NCI-H2081 treated with DMSO at 0.1 percent for 48 hours (cell line): ENCODE measurements at places on chromosomes 6 and 20.

DNA sequence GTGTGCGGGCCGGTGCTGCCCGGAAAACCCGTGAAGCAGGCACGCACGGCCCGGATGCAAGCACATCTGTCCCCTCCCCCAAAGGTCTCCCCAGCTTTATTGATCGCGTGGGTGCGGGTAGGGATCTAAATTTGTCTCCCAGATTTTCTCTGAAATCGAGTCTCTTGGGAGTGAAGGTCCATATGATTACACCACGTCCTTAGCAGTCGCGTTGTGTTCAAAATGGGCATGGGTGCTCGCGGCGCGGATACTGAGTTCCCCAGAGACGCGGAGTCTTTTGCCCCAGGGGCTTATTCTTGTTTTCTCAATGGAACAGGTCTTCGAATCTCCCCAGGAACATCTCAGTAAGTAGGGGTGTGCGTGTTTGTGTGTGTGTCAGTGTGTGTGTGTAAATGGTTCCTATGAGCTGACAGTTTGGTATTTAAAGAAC, 2.8 kb upstream of the ZNF292 start:
- DNase-seq: no peak

DNA sequence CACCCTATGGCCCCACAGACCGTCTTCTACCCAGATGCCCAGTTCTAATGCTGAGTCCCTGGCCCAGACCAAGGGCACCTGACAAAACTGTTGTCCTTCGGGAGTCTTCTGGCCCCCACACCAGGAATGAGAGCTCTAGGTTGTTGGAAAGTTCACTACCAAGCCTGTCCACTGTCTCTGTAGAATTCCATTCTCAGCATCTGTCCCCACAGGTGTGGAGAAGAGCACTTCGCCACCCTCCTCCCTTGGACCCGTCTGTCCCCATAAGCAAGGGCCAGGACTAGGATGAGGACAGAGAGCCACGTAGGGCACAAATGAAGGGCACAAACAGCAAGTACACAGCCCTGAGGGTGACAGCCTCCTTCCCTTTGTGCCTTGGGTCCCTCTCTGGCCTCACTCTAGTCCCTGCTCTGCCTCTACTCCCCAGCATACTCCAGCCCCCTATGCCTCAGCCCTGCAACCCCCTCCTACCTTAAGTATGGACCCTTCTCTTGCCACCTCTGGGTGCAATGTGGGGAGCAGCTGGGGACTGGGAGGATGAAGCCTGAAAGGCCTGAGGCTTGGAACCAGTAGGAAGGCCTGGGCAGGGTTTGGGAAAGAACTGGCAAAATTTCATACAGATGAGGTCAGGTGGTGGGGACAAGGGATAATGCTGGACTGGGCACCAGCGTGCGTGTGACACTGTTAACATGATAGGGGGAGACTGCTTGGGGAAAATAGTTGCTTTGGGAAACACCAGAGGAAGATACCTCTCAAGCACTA, 4.3 kb downstream of the LZTS3 start:
- DNase-seq: no peak

DNA sequence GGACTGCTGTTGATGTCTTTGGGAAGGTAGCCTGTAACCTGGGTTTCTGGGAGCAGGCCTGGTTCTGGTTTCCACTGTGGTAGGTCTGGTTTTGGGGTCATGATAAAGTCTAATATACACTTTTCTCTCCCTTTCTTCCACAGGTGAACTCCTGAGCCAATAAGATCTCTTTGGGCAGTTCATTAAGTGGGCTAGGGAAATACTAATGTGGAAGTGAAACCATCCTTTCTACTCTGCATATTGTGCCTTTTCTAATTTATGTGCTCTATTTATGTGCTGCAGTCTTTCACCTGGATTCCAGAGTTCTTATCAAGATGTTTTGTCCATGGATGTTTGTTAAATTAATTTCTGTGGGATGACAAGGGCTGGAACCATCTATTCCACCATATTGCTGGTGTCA, 165.7 kb upstream of the PTPRK start:
- no peak for DNase-seq

- DNase-seq: no peak
Measured at GRCh38 chr6:52426667-52427066, 6.5 kb downstream of the EFHC1 start.

DNA sequence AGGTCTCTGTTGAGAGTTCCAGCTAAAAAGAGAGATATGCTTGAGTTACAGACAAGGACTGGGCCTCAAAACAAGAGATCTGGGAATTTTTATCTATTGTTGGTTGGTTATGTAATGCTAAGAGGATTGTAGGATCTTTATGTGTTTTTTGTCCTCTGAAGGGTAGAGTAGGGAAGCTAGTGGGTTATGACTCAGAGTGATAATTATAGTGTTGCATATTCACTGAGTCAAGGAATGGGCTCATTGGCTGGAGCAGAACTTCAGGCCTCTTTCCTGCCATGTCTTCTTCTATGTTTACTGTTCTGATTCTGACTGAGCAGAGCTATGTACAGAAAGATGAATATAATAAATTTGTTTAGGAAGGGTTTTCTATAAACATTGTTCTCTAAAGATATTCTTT, 66.1 kb upstream of the NOX3 start:
- DNase-seq: no peak

GRCh38 chr6:53986165-53986720, 125.0 kb upstream of the MLIP start:
- no peak for DNase-seq

DNA sequence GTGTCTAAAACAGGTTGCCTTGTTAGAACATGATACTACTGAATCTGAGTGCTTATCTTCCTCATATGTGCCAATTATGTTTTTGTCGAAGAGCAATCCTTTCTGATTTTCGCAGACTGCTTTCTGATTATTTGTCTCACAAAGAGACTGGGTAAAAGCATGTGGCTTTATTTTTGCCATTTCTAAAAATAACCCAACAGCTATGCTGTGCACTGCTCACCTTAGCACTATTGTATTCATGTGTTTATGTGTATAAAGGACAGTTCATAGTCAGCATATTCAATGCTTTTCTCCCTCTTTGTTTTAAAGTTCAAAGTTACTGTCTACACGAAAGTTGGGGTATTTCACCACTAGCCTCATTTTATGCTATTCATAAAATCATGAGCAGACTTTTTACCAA, 127.0 kb downstream of the SGK1 start:
- DNase-seq: no peak

- DNase-seq: no peak
Measured at GRCh38 chr6:139711804-139712585, 337.5 kb upstream of the CITED2 start.

- DNase-seq: no peak
Measured at GRCh38 chr6:116412270-116412669, 41.5 kb downstream of the DSE start.
